ENCODE measurements at places on chromosomes 5 and 9. TPM values are rescaled to one million over a fixed set of nuclear protein-coding genes. Genes with fewer than 3 reads are reported as not detected.

DNA sequence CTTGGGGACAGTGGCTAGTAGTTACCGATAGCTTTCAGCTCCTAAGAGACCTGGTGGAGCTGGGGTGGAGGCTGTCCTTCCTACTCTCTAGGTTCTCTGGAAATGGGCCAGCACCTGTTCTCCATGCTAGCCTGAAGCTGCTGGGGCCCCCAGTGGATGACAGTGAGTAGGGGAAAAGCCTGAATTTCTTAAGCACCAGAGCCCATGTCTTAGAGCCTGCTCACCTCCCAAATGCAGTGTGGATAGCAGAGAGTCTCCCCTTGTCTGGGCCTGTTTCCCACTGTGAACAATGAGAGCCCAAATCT, 105.8 kb downstream of the DAB2IP start:
- DNase-seq: no peak

HDAC3 gene
- 85.9 TPM for total RNA-seq

DNA sequence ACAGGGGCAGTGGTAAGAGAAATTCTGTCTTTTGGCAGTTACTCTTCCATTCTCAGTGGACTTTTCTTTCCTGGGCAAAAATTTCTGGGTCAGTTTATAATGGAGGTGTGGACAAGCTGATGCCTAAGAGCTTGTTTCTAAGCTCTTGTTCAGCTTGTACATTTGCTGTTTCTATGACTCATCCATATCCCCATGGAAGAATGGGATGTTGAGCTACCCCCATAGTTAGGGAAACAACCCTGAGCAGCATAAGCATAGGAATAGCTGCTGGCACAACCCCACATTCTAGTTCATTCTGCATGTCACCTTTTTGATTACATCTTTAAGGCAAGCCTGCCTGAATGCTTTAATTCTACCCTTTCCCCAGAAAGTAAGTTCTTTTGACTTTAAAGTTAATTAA, 173.3 kb downstream of the PSAT1 start:
- DNase-seq: no peak

DNA sequence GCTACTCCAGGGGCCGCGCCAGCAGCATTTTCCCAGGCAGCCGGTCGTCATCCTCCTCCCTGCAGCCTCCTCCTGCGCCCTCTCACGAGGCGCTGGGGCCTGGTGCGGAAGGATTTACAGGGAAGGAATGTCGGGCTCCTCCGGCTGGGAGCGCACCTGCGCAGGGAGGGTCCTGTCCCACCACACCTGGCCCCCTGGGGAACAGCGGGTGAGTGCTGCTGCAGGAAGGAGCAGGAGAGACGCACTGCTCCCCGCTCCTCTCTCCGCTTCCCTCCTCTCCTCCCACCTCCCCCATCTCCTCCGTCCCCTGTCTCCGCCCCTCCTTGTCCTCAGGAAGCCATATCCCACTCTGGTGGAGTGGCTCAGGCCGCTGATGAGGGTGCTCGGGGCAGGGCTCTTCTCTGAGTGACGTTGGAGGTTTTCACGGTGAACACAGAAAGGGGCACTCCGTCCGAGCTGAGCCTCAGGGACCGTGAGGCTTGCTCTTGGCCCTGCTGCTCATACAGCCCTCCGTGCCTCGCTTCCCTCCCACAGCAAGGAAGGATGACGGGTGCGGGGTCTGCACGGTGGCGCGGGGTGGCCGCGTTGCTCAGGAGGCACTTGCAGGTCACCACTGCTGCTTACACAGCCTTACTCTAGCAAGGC, 31.3 kb downstream of the IRX4 start:
- no peak for DNase-seq

DNAI1 gene
- total RNA-seq: not detected

EGFL7 gene
- total RNA-seq: 0.08 TPM

DNA sequence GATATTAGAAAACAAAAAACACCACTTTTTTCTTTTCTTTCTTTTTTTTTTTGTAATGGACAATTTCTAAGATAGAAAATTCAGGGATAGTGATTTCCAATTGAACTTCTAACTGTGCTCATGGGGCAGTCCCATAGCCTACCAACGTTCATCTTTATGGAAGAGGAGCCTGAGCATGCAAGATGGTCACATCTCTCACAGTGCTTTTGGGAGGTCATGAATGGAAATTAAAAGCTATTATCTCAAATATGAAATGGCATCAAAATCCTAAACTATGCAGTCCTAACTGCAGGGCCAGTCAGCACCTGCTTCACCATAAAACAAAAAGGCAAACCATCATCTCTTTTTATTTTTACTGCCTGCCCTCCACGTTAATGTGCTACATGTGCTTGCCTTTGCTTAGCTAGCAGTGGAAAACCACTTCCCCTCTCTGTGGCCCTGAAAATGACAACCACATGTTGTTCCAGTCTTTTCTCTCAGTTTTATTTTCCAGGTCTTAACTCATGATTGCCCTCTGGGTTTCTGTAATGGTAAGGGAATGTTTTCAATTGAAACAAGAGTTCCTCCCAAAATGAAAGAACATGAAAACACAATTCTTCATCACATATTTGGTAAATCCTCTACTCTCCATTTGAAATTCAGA, 16.7 kb downstream of the IFNB1 start:
- DNase-seq: peak; percentile 6

FGFR4 gene
- 4.1 TPM for total RNA-seq

Measured in SJSA1 (cell line).